HS-5 (cell line): ENCODE measurements at places on chromosomes 13 and 19.

GRCh38 chr13:25686831-25687470 is 315.2 kb downstream of the ATP8A2 start:
- DNase-seq = no peak

GRCh38 chr19:6253954-6254733 is 25.6 kb downstream of the MLLT1 start:
- no peak for DNase-seq

DNA sequence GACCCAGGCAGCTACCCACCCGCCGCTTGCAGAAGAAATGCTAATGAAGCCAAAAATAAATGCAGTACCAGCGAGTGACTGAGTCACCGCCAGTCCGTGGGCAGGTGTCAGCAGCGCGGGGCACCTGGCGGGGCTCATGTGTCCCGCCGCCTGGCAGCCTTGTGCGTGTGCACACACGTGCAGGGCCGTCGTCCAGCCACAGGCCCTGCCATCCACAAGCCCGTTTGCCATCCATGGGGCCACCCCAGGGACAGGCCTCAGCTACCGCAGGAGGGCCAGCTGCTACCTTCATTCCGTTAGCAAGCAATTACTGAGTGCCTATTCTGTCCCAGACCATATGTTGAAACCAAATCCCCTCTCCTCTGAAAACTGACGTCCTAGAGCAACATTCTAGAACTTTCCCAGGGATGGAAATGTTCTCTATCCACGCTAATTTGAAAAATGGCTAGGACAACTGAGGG is 20.5 kb downstream of the NCAN start:
- DNase-seq = no peak

DNA sequence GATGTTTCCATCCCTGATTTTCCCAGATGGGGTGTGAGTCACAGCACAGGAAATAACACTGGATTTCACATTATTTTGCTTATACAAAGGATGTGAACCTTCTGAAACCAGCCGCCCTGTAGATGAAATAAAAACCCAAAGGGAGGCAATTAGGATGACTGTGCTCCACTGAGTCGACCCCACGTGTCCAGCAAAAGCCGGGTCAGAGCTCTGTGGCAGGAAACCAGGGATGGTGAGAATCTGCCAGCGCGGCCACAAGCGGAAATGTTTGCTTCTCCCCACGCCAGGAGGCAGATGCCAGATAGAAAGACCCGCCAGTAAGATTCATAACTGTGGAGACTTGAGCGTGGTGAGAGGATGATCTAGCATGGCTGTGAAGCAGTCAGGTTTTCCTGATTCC is 764.4 kb downstream of the LIG4 start:
- DNase-seq = no peak

DNA sequence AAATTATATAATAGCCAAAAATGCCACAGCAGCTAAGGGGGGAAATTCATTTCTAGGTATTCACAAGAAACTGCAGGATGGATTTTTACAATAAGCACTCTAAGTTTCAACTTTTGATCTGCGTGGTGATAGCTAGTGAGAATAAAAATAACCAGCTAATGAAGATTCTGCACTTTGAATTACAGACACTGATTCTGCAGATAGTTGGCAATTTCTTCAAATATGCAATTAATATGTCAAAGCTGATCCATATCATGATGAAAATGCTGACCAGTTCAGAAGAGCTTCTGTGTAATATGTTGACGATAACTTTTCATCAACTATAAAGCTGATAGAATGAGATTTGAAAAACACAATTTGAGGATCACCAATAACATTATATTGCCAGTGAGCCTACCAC is 1272.9 kb downstream of the EFNB2 start:
- no peak for DNase-seq

DNA sequence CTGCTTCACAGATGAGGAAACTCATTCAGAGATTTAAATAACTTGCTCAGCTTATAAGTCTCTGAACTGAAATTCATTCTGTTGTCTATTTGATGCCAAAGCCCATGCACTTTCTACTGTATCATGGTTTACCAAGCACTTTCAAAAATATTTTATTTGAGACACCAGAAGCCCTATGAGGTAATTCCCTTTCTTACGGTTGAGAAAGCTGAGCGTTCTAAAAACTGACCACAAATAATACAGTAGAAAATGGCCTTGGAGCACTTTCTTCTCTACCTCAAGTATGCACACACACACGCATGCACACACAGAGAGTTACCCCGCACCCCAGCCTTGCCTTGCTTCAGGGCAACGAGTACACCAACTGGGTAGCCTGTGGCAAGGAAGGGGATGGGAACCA is 228.5 kb downstream of the RFC3 start:
- DNase-seq = no peak

GRCh38 chr13:98652721-98653462 is 76.0 kb upstream of the STK24 start:
- DNase-seq = no peak

DNA sequence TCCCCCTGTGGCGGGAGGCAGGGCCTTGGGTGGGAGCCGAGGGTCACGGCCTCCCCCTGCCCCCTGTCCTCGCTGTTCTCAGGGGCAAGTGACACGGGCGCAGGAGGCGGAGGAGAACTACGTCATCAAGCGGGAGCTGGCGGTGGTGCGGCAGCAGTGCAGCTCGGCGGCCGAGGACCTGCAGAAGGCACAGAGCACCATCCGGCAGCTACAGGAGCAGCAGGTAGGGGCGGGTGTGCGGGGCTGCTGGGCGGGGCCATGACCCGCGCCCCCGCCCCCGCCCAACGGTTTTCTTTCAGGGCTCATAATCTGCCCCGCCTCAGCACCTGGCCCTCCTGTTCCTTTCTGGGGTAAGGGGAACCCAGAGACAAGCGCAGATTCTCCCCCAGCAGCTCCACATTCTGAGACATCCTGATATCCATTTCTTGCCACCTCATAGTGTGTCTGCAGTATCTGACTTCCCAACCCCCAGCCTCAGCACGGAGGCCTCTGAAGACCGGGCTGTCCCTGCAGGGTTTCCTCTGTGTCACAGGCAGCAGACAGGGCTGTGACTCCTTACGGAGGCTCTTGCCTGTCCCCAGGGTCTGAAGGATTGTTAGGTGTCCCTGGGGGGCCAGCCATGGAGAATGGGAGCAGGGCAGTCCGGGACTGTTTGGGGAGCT is 15.9 kb downstream of the PRR36 start:
- DNase-seq = no peak

DNA sequence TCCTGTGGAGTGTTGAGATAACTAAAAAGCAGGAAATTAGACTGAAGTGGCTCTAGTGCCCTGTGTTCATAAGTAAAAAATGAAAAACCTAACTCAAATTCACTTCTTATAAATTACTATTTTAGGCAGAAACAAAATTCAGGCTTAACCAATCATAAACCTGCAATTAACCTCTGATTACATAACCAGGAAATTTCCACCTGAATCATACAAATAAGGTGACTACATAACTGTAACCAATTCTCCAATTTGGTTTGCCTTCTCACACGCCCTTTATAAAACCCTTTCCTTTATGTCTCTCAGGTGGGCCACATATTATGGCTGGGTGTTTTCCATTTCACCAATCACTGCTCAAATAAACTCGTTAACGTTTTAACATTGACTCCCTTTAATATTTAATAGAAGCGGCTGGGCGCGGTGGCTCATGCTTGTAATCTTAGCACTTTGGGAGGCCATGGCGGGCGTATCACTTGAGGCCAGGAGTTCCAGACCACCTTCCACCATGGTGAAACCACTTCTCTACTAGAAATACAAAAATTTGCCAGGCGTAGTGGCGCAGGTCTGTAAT is 22.9 kb upstream of the ZNF724 start:
- DNase-seq = no peak

- DNase-seq = no peak
These were observed 718.0 kb upstream of the SPRY2 start for GRCh38 chr13:81058916-81059290.

GRCh38 chr19:35284153-35285094 is 2.1 kb downstream of the HAMP start:
- DNase-seq = no peak

GRCh38 chr13:96141032-96141431 is 51.1 kb downstream of the HS6ST3 start:
- DNase-seq = no peak

- DNase-seq = no peak
These were observed 14.4 kb upstream of the RETN start for GRCh38 chr19:7654401-7654800.

DNA sequence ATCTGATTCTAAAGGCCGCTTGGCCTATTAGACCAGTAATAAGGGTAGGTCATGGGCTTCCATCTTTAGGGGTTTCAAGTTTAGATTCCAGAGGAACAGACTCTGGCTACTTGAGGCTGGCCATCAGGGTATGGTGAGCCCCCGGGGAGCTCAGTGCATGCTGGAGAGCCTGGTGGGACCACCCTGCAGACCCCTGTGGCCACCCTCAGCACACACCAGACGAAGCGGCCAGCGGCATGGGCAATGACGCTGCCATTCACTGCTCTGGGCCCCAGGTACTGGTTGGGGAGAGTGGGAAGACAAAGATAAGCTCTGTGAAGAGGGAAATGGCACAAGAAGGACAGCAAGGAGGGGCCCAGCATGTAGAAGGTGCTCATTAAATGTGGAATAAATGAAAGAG is 98.8 kb upstream of the SLC15A1 start:
- DNase-seq = no peak

DNA sequence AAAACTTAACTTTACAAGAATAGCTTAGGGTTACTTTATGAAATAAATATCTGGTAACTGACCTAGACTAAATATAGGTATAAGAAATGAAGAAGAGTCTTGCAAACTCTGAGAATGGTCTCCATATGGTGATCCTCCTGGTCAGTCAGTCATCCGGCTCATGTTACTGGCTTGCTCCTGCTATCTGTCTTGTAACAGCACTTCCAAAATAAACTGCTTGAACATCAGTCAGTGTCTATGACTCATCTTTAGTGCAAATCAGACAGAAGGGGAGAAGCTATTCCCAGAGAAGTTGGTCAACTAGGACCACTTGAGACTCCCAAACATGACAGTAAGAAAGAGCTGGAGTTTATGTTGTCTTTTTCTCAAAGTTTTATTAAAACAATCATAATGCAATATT is 1550.9 kb downstream of the PCDH9 start:
- no peak for DNase-seq

GRCh38 chr19:18796239-18796638 is 5.1 kb upstream of the COMP start:
- DNase-seq = no peak
